ENCODE measurements at places on chromosomes 1 and 21. TPM values are rescaled to one million over a fixed set of nuclear protein-coding genes. Genes with fewer than 3 reads are reported as not detected.

The CD160 gene
- total RNA-seq: 24.6 TPM

The SERTAD4 gene
- not detected for total RNA-seq

The S100A14 gene
- not detected for total RNA-seq

The PIGM gene
- total RNA-seq: 6.5 TPM

The NCAM2 gene
- total RNA-seq: not detected

The SSR2 gene
- total RNA-seq: 187 TPM

The TMEM222 gene
- 52.0 TPM for total RNA-seq

The WNT2B gene
- 0.13 TPM for total RNA-seq

The CRABP2 gene
- total RNA-seq: 0.66 TPM

The PDZK1IP1 gene
- total RNA-seq: not detected

The GRHL3 gene
- 0.13 TPM for total RNA-seq

The LRRN2 gene
- not detected for total RNA-seq

The MPL gene
- total RNA-seq: not detected

The SH2D1B gene
- not detected for total RNA-seq

The KRTAP13-2 gene
- total RNA-seq: not detected

Measured in CD8-positive, alpha-beta memory T cell (primary cell).